ENCODE measurements at places on chromosomes 12 and 14.

- no peak for DNase-seq
Observed at GRCh38 chr14:34018125-34018524, 67.3 kb upstream of the EGLN3 start.

DNA sequence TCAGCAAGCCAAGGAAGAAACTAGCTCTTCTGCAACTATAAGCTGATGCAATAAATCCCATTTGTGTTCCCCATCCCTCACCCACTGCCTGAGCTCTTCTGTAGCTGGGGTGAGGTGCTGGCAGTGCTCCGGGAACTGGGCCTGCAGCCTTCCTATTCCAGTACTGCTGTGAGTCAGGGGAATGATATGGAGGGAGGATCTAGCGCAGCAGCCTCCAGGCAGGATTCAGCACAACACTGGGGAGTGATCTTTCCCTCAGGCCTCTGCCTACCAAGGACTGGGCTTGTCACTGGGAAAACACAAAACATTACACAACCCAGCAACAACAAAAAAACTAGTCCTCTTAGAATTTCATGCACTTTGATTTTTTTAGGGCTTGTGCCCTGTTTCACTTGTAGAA is 58.7 kb downstream of the ST8SIA1 start:
- DNase-seq = peak; percentile 97

DNA sequence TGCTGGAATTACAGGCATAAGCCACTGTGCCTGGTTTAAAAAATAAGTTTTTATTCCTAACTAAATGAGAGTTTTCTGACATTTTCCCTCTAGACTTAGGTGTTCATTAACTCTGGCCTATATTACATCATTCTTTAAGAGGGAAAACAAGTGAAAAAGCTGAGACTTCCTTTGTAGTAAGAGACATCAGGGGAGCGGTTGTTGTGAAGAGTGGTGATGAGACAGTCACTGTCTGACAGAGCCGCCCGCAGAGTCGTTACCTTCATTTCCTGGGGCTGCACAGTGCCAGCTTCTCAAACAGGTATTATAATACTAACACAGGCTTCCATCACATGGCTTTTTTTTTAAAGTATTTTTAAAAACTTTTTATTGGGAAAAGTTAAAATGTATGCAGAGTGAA is 19.7 kb upstream of the TDRD9 start:
- DNase-seq = no peak

DNA sequence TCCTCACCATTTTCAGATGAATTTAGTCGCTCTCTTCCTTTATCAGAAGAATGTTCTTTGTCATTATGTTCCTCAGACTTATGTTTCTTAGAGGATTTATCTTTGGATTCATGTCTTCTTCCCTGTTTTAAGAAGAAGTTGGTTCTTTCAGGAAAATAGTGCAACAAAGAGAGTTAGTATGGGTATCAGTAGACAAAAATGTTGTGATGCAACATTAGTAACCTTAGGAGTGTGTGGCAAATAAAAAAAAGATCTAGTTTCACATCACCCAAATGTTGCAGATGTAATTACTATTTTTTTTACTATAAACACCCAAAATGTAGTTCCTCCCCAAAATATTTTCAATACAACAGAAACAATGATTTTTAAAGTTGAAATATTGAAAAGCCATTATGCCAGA is 7.8 kb downstream of the RSRC2 start:
- no peak for DNase-seq

DNA sequence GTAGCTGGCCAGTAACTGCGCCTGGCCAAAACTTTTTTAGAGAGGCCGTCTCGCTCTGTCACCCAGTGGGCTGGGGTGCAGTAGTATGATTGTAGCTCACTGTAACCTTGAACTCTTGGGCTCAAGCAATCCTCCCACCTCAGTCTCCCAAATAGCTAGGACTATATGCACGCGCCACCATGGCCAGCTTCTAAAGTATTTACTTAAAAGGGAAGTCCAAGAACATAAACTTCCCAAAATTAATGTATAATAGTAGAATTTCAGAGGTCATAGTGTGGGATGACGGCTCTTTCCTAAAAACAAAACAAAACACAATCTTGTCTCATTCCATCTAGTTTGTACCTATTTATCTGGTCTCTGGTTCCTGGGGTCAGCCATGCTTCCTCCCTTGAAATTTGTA is 42.2 kb upstream of the FOS start:
- no peak for DNase-seq

DNA sequence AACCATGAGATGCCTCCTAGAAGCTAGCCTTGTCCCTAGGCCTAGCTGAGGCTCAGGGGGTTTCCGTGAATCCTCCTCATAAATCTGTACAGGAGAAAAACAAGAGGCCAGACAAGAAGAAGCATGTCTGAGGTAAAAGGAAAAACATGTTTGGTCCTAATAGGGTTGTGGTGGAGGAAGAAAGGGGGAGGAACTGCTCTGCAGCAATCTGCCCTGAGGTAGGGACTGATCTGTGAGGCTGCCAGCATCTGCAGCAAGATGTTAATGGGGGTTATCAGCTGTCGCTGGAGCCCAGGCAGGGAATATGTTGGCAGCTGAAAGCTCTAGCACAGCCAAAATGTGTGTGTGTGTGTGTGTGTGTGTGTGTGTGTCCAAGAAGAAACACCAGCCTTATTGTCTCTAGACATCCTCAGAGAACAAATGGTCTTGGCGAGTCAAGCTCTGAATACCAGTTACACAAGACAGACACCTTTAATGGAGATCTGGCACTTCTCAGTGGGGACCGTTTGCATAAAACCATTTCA is 218.5 kb downstream of the NUAK1 start:
- peak; percentile 44 for DNase-seq

GRCh38 chr14:21748869-21749303 is 75.3 kb upstream of the OR4E1 start:
- DNase-seq = peak; percentile 42

- DNase-seq = peak; percentile 57
Observed at GRCh38 chr14:100076133-100076532, 10.9 kb downstream of the EVL start.

DNA sequence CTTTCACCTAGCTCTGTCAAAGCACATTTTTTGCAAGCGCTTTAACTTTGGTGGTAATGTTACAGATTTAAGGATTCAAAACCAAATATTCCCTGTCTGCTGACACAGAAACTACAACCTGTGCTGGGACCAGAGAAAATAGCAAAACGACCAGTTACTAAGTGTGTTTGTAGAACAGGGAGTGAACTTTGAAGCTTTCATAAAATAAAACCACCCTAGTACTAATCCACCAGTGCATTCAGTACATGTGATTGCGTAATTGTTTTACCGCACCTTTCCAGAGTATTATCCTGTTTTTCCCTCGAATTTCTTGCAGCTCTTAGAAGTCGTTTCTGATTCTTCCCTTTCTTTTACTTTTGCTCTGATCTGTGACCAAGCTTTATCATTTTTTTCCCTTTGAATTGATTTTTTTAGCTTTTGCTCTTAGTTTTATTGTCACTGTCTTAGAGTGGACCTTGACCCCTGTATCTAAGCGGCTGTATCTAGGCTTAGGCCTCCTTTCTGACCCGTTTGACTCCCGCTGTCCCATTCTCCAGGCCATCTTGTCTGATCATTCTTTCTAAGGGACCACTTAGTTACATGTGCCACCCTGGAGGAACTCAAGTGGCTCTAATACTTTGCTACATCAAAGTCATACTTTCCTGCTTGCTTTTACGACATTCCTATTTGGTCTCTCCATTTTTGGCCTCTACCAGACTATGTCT is 429.4 kb downstream of the PCNX1 start:
- no peak for DNase-seq

- no peak for DNase-seq
Observed at GRCh38 chr12:114666746-114667668, 17.0 kb downstream of the TBX3 start.

- no peak for DNase-seq
Observed at GRCh38 chr14:22846811-22847307, 10.5 kb downstream of the MMP14 start.

GRCh38 chr12:46256942-46257341 is 11.9 kb downstream of the SLC38A1 start:
- DNase-seq = no peak

DNA sequence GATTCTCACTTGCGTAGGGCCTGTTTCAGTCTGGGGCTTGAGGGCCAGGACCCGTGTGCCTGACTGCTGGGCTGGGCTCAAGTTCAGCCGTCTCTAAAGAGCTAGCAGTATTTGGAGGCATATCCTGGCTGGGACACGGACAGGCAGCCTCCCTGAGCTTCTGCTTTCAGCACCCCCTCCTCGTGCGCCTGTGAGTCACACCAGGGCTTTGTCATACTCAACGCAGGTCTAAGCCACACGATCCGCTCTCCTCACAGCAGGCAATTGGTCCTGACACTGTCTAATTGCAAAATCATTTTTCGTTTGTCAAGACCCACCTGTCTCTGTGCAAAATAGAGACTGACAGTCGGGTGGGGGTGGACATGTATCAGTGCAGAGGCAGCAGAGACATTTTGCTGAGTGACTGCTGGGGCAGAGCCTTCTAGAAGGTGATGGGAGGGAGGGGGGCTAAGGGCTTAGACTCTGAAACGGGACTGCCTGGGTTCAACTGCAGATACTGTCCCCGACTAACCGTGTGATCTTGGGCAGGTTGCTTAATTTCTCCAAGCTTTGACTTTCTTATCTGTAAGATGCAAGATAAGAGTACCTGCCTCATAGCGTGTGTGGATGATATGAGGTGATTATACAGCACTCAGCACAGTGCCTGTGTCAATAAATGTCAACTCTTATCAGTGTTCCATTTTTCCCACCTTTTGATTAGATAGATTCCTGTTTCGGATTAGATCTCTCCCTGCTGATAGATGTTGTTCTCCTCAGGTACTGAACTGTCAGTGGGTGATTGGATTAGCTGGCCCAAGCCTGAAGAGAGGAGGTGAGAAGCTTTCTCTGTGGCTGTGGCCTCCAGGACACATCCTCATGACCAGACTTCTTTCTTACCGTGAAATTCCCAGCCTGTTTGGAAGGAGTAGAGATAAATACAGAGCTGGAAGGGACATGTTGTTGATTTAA is 53.1 kb downstream of the KCNA1 start:
- peak; percentile 62 for DNase-seq

- no peak for DNase-seq
Observed at GRCh38 chr12:2643576-2644135, 151.1 kb upstream of the FKBP4 start.

- no peak for DNase-seq
Observed at GRCh38 chr12:13257356-13257875, 60.9 kb downstream of the EMP1 start.

DNA sequence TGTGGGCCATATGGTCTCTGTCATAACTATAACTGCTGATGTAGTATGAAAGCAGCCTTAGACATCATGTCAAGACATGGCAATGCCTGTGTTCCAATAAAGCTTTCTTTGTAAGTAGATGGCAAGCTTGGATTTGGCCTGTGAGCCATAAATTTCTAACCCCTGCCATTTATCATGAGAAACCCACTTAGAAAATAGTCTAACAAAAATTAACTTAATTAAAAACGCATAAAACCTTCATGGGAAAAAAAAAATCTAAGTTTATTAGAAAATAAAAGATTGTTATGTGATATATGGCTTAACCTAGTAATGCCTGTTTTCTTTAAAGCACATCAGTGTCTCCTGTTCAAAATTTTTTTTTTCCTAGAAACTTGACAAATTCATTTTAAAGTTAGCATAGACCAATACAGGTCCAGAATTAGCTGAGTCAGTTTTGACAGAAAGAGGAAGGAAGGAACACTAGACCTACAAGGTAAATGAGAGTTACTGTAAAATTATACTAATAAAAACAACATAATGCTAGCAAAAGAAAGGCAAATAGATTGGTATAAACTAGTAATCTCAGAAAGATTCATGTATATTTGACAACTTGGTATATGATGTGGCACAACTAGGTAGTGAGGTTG is 68.2 kb downstream of the USP15 start:
- no peak for DNase-seq

DNA sequence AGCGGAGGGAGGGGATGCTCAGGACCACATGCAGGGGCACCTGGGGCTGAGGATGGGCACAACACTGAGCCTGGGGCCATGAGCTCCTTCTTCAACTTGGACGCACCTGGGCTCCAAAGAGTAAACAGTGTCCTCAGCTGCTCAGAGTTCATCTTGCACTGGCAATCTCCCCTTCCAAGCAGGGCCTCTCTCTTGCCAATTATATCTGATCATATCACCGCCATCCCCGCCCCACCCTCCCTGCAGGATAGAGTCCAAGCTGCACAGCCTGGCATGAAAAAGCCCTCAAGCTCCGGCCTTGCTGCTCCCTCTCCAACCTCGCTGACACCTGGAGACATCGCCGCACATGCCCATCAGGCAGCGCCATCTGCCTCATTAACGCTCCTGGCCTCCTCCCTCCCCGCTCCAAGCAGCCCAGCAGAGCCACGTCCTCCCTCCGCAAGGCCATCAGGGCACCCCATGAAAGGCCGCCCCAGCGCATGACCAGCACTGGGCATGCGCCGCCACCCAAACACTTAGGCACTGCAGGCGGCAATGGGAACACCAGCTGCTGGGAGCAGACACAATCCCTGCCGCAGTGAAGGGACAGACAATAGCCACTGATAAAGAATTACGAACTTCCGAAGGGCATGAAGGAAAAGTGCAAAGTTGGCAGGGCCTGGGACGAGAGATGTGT is 88.8 kb downstream of the CHGA start:
- no peak for DNase-seq

- DNase-seq = no peak
Observed at GRCh38 chr12:65121049-65121955, at the start of gene WIF1. Gene WIF1 (minus strand): TSS chr12:65121305. CDS start chr12:65121191, 114 bp downstream.

- DNase-seq = peak; percentile 63
Observed at GRCh38 chr12:78018171-78018910, 187.6 kb downstream of the NAV3 start.

GRCh38 chr14:38808734-38809455 is 294.1 kb downstream of the SEC23A start:
- DNase-seq = no peak

DNA sequence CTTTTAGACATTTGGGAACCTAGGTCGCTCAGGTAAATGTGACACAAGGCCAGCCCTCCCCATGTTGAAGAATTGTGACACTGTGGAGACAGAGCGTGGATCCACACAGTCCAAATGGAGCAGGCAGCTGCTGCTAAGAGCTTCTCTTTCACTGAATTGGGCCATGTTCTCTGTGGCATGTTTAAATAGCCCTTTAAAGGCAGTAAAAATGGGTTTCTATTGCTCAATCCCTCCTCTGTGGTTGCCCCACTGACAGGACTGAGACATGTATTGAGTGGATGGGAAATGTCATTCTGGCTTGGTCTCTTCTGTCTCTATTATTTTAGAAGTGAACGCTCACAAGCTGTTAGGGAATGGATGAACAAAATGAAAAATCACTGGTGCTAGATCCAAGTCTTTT is 84.0 kb upstream of the PRICKLE1 start:
- DNase-seq = no peak

DNA sequence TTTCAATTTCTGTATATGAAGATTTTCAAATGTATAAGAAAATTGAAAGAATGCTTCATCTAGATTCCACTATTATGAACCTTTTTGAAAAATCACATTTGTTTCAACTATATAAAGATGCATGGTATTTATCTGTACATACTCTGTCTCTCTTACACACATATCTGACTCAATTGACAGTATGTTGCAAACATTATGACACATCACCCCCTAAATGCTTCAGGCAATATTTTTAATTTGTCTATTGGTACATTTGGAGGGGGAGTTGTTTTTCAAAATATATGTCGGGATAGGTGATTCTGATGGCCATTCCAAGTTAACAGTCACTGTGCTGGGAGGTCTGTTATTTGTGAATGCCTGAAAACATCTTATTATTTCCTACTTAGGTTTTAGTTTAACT is 14.4 kb downstream of the PCNX1 start:
- no peak for DNase-seq

- no peak for DNase-seq
Observed at GRCh38 chr12:87991483-87991882, 37.7 kb downstream of the C12orf50 start.
